ENCODE measurements at places on chromosomes 6 and 20.

DNA sequence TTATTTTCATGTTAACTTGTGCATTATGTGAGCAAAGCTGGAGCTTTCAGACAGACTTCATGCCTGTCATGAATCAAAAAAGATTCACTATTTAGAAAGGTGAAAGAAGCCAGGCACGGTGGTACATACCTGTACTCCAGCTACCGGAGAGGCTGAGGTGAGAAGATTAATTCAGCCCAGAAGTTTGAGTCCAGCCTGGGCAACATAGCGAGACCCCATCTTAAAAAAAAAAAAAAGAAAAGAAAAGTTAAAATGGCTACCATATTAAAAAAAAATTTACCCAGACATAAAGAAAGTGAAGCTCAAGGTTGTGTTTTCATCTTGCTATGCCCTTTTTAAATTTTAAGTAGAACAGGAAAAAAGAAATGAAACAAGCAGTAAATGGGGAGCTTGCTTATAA is 889 bp downstream of the CASS4 start:
- no peak for DNase-seq

DNA sequence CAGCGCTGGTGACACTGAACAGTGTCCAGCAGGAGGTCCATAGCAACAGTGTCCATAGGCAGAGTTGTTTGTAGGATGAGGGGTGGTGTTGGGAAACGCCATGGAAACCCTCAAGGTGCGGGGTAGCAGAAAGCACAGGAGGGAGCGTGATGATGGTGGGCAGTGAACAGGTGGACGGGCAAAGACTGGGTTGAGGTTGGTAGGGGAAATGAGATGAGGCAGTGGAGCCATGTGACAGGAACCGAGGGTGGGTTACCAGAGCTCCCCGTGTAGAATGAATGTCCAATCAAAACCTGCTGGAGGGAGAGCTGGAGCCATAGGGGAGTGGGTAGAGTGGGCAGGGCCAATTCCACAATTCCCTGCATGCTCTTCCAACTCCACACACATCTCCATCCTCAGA is 38.0 kb downstream of the HLA-DPB1 start:
- DNase-seq = no peak

- no peak for DNase-seq
Observed at GRCh38 chr6:49300443-49300842, 162.6 kb downstream of the MMUT start.

GRCh38 chr20:36932476-36933426 is 18.8 kb downstream of the SAMHD1 start:
- DNase-seq = no peak

GRCh38 chr6:126747728-126748540 is 370.5 kb upstream of the RSPO3 start:
- DNase-seq = no peak

DNA sequence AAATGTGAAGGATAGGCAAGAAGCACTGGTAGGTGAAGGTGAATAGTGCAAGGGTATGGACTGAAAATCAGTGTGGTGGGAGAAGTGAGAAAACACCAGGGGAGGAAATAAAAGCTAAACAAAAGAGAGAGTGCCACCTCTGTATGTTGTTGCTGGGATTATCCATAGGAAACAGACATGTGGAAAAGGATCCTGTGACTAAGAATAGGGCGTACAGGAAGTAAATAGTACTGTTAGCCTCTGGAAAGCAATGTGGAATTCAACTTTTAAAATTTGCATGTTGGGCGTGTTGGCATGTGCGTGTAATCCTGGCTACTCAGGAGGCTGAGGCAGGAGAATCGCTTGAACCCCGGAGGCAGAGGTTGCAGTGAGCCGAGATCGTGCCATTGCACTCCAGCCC is 661.7 kb downstream of the KIF16B start:
- DNase-seq = no peak

DNA sequence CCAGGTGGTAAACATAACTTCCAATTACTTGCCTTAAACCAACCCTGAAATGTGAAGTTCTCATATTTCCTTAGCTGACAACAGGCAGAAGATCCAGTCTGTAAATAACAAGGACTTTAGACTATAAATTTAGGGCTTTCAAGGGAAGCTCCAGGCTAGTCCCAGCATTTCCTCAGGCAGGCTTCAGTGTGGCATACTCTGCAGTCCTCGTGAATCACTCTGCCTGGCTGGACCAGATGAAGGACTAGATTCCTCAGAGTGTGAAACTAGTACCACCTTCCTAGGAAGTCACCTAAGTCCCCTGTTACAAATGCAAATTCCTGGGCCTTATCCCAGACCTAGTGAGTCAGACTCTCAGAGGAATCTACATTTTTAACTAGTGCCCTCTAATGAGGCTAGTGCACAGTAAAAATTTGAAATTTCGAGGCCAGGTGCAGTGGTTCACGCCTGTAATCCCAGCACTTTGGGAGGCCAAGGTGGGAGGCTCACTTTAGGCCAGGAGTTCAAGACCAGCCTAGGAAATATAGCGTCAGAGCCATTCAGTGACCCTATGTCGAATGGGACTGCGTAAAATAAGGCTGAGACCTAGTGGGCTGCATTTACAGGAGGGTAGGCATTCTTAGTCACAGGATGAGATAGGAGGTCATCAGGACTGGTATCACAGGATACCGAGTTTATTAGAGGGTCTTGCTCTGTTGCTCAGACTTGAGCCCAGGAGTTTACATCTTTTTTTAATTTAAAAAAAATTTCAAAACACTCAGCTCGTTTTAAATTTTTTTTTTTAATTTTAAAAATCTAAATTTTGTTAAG is 279.6 kb upstream of the JARID2 start:
- DNase-seq = no peak

DNA sequence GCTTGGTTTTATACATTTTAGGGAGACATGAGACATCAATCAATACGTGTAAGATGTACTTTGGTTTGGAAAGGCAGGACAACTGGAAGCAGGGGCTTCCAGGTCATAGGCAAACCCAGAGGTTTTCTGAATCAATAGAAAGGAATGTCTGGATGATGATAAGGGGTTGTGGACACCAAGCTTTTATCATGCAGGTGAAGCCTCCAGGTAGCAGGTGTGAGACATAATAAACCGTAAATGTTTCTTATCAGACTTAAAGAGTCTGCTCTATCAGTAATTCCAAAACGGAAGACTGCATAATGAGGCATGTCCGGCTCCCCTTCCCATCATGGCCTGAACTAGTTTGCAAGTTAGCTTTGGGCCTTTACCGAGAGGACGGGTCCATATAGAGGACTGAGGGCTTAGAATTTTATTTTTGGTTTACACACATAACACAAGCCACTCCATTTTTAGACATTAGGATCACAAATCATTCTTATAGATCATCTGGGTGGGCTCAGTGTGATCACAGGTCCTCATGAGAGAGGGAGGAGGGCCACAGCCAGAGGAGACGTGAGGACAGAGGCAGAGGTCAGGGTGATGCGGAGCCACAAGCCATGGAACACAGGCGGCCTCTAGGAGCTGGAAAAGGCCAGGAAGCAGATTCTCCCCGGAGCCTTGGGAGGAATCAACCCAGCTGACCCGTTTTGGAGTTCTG is 10.7 kb upstream of the SERPINB9 start:
- DNase-seq = no peak

GRCh38 chr6:144185133-144185836 is 35.0 kb downstream of the STX11 start:
- no peak for DNase-seq

- no peak for DNase-seq
Observed at GRCh38 chr6:39808964-39809363, 16.8 kb downstream of the DAAM2 start.

DNA sequence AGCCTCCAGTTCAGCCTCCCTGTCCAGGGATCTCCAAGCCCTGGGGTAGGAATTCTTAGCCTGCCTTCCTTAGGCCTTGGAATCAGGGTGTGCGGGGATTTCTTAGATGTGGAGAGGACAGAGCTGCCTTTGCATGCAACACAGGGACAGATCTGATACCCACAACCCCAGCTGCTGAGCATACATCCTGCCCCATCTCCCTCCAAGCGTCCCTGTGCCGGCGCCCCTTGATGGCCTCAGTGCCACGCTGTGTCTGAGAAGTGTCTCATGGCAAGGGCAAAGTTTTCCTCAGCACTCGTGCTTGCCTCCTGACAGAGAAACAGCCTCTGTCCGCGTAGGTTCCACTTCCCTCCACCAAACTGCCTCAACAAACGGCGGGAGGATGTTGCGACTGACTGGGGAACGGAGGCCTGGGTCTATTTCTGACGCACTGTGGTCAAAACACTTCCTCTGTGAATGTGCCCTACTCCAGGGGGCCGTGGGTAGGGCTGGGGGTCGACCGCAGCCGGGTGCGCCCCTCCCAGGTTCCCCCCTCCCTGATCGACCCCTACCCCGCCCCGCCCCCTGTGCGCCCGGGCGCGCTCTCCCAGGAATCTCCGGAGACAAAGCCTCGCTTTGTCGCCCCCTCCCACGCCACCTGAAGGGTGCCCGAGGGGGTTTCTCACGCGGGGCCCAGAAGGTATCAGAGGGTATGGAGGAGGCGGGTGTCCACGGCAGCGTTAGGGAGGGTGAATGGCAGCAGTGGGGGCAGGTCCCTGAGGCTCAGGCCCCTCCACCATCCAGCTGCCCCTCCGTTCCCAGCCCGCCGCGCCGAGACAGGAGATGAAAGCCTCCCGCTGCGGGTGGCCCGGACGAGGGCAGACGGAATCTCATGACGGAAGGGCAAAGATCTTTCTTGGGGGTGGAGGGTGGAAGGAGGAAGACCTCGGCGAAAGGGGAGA is 806 bp downstream of the MICAL1 start:
- no peak for DNase-seq

GRCh38 chr6:104789770-104790190 is 69.9 kb downstream of the HACE1 start:
- DNase-seq = no peak

DNA sequence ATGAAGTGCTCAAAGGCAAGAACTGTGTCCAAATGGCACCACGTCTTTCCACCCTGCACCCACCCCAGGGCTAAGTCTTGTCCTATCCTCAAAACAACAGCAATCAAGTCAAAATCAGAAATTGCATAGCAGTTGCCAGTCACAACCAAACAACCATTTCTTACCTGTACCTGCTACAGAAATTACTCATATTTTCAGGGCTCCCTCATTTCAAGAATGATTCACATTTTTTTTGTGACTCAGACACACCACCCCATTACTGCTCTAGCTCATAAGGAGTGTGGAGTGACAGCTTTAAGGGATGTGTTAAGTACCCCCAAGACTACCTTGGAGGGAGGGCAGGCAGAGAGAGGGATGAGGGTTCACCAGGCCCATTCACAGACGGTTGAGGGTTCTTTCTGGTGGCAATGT is 111.7 kb downstream of the TRERF1 start:
- DNase-seq = no peak

- DNase-seq = no peak
Observed at GRCh38 chr20:61313396-61313795, 61.3 kb downstream of the CDH4 start.

DNA sequence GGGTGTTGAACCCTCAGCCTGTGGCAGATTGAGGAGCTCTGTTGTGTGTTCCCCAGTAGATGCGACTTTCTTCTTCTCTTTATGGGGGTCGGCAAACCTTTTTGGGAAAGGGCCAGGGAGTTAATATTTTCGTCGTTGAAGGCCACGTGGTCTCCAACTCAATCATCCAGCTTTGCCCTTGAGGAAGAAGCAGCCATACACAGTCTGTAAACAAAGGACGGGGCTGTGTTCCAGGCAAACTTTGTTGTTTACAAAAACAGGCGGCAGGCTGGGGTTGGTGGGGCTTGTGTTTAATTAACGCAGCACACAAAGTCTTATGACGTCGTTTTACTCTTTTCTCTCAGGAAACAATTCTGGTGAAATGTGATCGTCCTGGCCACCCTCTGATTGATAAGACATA is 20.2 kb downstream of the KIF25 start:
- no peak for DNase-seq

DNA sequence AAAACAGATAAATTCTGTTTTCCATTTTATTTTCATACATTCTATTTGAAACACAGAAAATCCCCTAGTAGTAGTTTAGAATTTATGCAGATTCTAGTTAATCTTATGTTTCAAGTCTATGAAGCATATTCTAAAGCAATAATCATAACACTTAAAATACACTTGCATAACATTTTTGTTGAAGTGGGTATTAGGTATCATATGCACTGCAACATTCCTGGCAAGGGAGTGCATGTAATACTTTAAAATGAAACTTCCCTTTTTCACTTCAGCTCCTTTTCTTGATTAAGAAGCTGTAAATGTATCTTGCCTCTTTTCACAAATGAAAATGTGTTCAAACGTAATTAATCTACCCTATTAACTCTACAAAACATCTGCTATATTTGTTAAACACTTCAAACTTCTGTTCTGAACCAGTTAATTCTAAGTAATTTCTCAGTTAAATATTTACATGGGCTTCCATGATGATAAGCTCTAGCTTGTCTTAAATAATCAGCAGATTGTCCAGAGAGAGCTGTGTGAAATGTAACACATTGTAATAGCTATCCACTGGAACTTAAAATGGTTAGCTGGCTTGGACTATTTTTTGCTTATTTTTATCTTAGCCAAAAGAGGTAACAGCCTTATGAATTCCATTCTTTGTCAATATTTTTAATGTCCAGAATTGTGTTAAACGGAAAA is 192.8 kb downstream of the COL19A1 start:
- no peak for DNase-seq

All from activated CD4-positive, alpha-beta T cell treated with anti-CD3 and anti-CD28 coated beads for 24 hours (primary cell).